ENCODE measurements at places on chromosomes 2 and 18.

DNA sequence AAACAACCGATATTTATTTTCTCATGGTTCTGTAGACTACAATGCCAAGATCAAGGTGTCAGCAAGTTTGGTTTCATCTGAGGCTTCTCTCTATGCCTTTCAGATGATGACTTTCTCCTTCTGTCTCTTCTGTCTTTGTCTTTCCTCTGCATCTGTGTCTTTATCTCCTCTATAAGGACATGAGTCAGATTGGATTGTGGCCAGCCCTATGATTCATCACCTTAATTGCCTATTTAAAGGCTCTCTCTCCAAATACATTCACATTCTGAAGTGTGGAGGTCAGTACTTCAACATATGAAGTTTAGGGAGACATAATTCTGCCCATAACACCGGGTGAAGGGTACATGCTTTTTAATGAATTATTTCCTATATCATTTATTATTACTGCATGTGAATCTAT, 71.2 kb upstream of the CNTNAP5 start:
- no peak for DNase-seq

- DNase-seq: no peak
Measured at GRCh38 chr2:100821255-100821910, 1.4 kb downstream of the NPAS2 start.

DNA sequence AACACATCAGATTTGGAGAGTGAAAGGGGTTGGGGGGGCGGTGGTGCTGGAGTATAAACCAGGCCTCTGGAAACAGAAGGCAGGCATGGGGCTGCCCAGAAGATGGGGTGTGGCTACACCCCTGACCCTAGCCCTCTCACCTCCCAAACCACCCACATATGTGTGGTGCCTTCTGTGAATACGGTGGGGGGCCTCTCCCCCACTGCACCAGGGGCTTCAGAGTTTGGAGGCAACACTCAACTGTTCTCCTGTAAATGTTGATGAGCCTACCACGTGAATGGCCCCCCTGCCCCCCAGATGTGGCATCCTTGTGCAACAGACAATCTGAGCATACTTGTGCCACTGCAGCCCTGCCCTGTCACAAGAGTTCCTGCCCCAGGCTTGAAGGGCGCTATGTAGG, 19.5 kb downstream of the FBXO41 start:
- DNase-seq: no peak

DNA sequence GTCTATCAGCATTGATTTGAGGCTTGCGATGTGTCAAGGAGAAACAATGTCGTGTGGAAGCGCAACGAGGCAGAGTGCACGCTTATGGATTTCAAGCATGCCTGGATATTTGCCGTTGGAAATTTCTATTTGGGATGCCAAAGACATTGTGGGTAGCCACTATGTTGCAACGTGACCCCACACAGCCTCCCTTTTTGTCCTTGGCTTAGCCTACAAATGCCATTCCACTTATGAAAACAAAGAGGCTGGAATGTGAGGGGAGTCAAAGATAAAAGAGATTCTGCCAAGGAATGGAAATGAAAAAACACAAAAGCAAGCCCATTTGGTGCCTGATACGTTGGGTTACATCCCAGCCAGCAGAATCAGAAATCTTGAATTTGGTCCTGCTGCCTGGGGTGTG, 721.2 kb downstream of the GALR1 start:
- DNase-seq: no peak

GRCh38 chr2:104850361-104851290, 3.3 kb upstream of the POU3F3 start:
- no peak for DNase-seq

DNA sequence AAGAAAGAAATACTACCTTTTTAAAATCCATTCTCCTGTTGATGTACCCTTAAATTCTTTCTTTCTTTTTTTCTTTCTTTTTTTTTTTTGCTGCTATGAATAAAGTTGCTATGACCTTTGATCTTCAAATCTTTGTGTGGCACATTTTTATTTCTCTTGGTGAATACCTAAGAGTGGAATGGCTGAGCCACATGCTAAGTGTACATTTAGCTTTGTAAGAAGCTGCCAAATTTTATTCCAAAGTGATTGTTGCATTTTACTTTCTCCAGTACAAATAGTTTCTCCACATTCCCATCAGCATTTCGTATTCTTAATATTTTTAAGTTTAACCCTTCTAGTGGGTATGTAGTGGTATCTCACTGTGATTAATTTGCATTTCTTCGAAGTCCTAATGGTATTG, 88.8 kb upstream of the RAB27B start:
- no peak for DNase-seq

DNA sequence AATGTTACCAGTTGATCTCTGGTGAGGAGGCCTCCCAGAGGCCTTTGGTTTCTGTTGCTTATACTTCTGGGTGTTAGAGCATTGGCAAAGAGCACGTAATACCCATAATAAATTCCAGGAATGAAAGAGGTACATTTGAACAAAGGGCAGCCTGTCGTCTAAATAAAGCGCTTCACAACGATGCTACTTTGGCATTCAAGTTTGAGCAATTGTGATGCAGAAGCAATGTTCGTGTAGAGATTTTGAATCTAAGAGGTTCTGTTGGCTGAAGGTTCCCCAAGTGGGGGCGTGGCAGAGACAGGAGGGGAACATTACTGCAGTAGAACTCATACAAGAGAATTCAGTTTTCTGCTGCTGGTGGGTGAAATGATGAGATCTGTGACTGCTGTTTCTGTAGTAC, 27.8 kb downstream of the ZNF532 start:
- DNase-seq: no peak

GRCh38 chr18:80246445-80247392, 595 bp downstream of the PARD6G start:
- no peak for DNase-seq

- DNase-seq: no peak
Measured at GRCh38 chr2:118417406-118418120, 329.3 kb downstream of the INSIG2 start.

DNA sequence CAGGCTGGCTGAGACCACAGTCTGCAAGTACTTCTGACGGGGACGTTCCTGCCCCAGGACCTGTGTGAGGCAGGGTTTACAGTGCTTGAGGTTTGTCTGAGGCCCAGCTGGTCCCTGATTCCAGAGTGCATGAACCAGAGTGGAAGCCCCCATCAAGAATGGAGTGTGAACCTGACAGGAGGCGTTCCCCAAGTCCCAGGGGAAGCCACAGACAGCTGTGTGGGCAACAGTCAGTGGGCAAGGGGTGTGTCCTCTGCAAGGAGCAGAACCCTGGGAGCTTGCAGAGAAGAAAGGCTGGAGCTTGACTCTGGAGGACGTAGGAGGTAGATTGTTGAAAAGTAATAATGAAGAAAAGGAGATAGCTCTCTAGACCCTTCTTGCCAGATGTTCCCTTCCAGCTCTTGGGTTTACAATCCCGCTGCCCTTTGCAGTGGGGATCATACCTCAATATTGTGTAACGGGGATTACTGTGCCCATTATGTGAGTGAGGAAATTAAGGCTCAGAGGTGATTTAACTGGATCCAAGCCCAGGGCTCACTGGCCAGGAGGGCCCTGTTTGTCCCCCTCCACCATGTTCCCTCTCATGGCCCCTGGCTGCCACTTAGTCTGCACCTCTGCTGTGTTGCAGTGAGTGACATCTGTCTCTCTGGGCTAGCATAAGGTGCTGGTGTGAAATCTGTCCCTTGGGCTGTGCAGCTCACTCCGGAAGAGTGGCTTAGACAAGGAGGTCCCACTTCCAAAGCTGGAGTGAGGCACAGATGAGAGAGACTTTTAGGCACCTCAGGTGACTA, 6.2 kb downstream of the DBI start:
- no peak for DNase-seq

DNA sequence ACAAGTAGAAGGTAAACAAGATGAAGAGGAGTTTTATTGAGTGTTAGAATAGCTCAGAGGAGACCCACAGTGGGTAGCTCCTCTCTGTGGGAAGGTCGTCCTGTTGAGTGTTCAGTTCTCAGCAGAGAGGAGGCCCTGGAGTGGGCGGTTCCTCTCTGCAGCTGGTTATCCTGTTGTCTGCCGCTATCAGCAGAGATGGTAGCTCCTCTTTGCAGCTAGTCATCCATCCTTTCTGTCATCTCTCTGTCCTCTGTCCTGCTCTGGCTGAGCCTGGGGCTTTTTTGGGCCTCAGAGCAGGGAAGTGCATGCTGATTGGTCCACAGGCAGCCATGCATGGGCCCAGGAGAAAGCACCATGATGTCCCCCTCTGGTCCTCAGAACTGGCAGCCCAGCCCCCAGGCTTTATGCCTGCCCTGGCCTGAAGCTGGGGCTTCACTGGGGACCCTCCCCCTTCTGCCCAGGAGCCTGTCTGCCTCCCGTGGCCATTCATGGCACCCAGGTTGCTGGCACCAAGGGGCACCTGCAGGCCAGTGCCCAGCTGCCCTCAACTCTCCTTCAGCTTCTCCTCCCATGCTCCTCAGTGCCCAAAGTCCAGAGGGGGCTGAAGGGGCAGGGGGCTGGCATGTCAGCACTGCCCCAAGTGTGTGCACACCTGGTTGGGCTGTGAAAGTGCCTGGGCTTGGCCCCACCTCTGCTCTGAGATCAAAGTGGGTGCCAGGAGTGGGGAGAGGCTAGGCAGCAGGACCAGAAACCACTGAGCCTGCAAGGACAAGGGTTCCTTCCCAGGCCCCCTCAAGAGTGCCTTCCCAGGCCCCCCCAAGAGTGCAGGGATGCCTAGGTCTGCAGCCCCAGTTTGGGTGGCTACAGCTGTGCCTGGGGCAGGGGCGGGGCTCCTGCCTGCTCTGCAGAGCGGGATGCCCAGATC, 98.7 kb downstream of the TWIST2 start:
- DNase-seq: no peak

GRCh38 chr2:164701565-164701964, 80.3 kb upstream of the GRB14 start:
- no peak for DNase-seq

DNA sequence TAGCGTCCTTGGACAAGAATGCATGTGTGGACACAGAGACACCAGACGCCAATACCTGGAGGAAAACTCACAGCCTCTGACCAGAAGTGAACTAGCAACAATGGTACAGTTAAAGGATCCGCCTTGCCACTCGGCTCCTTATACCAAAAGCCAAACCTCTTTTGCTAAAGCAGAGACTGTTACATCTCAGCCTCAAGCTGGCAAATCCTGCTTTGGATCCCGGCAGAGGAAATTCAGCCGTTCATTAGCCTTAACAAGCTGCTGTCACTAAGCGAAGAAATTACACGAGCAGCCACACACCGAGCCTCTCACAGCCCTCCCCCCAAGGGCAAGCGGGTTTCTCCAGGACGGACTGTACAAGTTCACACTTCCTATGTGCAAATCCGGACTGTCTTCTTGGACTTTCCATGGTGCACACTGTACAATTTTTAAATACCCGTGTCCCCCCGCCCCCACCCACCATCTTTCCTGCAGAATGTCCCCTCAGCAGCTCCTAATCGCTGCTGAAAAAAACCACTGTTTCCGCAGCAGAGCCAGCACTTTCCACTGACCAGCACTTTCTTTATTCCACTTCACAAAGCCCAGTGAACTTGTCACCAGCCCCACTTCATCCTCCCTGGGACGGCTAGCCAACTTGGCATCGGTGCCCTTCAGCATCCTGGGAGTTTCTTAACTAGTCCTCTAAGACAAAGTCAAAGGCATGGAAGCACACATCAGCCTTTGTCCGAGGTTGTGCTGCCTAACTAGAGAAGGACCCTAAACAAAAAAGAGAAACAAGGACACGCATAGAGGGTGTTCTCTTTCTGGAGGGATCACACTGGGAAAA, 1.5 kb downstream of the KLF7 start:
- no peak for DNase-seq

DNA sequence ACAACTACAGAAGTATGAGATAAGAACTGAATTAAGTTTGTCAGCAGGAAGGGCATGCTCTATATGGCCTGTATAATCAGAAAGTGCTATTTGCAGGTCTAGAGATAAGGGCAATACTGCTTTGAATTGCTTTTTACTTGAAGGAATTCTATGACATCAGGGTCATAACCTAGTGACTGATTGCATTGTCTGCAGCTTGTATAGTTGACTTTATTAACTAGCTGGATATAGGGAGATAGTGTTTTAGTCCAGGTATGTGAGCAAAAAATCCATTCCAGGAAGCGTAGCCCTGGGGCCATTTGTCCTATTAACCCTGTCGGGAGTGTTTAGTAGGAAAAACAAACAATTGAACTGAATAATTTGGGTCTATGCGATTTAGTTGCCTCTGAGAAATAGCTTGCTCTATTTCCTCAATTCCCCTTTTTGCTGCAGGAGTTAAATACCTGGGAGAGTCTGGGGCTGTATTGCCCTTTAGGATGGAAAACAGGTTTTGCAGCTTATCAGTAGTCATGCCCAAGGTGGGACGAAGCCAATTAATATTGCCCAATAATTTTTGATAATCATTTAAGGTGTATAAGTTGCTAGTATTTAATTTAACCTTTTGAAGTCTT, 30.0 kb downstream of the HTR2B start:
- DNase-seq: no peak

- DNase-seq: no peak
Measured at GRCh38 chr2:27762951-27763906, 8.3 kb upstream of the MRPL33 start.

GRCh38 chr2:132577686-132578085, 92.3 kb downstream of the LYPD1 start:
- DNase-seq: peak; percentile 57

DNA sequence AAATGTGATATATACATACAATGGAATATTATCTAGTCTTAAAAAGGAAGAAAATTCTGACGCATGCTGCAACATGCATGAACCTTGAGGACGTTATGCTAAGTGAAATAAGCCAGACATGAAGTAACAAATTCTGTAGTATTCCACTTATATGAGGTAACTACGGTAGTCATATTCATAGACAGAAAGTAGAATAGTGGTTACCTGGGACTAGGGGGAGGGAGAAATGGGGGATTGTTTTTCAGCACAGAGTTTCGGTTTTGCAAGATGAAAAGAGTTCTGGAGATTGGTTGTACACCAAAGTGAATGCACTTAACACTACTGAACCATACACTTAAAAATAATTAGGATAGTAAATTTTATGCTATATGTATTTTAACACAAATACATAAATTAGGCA, 215.9 kb upstream of the FBXO11 start:
- no peak for DNase-seq

DNA sequence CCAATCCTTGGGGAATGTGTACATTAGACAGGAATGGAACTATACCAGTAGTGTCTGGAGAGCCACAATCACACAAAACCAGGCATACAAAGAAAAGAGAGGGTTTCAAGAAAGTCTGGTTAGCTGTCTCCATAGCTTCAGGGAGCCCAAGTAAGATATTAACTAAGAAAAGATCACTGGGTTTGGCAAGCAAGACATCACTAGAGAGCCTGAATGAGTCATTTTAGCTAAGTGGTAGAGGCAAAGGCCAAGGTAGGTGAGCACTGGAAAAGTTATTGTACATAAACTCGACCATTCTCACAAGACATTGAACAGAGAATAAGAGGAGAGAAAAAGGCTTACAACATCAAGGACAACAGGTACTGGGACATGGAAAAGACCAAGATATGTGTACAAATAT, 143.8 kb upstream of the ARL4C start:
- DNase-seq: no peak

- DNase-seq: no peak
Measured at GRCh38 chr2:231483398-231484329, 19.4 kb upstream of the NCL start.

Measured in AML-193 (cell line).